Activated CD8-positive, alpha-beta memory T cell treated with anti-CD3 and anti-CD28 coated beads for 1 hour (primary cell): ENCODE measurements at places on chromosomes 12 and 14.

GRCh38 chr12:49809381-49809905 lies 18.8 kb downstream of the NCKAP5L start:
- DNase-seq, result no peak

DNA sequence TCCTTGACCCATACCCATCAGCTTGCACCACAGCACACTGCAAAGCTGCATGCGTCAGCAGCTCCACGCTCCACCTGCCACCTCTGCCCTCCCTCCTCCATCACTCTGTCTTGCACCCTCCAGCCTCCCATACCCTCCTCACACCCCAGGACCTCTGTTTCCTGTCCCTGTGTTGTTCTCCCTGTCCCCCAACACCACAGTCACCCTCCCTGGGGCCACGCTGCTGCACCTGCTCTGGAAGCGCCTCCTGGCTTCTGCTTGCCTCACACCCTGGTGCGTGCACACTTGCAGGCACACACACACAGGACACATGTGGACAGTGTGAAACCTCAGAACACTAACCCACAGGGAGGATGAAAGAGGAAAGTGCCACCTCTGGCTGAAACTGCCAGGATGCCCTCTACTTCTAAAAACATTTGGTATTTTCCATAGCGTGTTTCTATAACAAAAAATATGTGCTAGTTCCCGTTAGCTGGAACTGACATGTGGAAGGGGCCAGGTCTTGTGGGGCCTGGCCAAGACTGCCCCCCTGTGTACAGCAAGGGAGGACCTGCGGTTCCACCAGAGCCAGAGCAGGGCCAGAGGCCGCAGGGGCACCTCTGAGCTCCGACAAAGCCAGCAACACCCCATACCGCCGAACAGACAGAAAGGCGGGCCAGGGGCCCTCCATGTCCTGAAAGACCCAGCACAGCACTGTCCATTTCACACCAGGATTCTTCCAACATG lies 10.0 kb downstream of the BRF1 start:
- no peak for DNase-seq

DNA sequence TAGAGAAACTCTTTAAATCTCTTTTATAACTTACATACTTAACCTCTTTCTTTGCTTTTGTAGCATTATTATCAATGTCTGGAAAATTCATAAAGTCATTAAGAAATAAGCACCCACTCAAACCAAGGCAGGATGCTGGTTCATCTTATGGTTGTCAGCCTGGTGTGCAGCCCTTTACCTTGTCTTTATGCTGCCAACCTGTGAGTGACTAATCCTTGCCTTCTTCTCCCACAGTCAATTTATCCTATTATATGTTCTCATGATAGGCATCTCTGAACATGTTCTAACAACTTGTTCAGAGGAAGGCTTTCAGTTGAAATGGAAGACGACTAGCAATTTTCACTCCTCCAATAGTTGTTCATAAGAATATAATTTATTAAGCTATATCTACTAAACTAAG lies 186.9 kb upstream of the CAND1 start:
- no peak for DNase-seq

DNA sequence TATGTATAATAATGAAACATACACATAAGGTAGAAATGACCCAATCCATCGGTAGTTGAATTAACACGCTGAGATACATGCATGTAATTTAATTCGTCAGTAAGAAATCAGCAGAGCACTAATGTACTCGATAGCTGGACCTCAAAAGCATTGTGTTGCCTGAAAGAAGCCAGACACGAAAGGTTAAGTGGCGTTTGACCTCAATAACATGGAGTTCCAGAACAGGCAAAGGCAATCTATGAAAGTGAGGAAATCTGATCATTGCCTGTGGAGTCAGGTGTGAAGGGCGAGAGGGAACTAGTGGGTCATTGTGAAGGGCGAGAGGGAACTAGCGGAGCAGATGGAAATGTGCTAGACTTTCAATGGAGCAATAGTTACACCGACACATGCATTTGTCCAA lies 970.4 kb upstream of the TMEM132C start:
- DNase-seq, result no peak

DNA sequence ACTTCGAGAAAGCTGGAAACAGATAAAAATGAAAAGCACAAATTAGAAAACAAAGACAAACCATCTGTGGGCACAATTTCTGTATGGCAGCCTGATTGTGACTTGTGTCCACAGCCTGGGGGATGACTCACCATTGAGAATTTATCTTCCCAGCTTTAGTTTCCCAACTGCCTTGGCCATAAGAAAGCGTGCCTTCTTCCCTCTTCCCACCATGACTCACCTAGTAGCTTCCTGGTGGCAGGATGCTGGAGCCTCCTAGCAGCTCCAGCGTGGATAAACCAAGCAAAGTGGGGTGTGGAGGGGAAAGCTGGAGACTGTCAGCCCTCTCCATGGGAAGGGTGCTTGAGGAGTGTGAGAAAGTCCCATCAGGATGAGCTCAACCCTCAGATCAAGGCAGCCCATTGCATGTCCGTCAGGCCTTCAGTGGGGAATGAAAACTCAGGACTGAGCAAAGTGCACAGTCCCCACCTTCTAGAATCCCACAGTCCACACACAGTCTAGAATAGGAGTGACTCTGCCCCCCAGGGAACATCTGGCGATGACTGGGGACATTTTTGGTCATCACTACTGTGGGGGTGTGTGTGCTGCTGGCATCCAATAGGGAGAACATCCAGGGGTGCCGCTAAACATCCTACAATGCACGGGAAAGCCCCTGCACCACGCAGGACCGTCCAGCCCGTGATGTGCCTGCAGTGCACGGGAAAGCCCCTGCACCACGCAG lies 22.4 kb upstream of the SERPINA6 start:
- no peak for DNase-seq

GRCh38 chr12:109818905-109819500 lies 14.2 kb downstream of the TRPV4 start:
- no peak for DNase-seq

DNA sequence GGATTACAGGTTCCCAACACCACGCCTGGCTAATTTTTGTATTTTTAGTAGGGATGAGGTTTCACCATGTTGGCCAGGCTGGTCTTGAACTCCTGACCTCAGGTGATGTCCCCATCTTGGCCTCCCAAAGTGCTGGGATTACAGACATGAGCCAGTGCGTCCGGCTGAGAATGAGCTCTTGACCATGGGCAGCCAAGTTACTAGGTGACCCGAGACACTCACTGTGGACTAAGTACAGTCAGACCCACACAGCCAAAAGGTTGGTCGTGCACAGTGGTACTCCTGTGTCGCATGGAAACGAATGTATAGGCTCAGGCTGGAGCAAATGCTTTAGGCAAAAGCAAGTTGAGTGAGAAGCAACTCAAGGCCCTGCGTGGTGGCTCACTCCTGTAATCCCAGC lies 21.0 kb downstream of the DLK1 start:
- DNase-seq, result no peak
